ENCODE measurements at places on chromosomes 5 and 9.

DNA sequence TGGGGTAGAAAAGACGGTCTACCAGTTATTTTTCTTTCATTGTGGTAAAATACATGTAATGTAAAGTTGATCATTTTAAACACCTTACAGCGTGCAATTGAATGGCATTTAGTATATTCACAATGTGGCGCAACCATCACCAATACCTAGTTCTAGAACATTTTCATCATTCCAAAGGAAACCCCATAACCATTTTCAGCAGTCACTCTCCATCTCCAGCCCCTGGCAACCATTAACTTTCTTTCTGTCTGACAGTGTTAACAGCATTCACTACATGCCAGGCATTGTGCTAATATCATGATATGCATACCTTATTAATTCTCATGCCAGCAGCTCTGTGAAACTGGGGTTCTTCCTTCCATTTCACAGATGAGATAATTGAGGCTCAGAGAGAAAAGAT is 32.0 kb downstream of the PTGS1 start:
- DNase-seq, result no peak

GRCh38 chr9:37390759-37391158 is 31.7 kb upstream of the GRHPR start:
- DNase-seq, result peak; percentile 93

DNA sequence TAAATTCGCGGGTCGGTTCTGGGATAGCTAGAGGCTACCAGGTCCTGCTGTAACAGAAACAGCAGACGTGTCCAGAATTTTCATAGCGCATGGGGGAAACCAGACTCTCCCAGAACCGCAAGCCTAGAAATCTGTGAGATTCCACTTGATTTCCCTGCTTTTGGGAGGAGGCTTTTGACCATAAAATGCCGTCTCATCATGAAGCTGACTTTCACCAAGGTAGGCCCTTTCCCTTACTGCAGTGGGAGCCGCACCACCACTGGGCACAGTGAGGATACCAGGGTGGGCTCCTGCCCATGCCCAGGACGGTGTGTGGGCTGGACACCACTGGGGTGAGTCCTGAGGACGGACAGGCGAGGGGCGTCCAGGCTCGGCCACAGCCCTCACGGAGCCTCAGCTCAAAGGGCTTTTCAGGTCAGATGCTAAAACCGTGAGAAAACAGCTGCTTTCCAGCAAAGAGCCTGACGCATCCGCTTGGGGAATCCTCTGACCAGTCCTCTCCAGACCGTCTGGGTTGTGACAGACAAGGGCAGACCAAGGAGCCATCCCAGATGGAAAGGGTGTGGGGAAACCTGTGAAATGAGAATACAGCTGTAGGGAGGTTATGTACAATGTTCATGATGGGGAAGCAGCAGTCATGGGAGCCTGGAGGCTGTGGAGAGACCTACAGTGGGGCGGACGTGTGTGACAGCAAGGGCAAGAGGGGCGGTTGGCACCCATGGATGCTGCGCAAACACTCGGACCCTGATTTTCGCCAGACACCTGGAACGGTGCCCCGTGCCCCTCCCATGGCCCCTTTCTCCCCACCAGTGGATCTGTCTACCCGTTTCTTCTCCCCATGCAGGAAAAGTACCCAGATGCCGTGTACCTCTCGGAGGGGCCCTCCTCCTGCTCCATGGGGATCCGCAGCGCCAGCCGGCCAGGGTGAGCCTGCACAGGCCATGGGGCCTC is 59.2 kb downstream of the IPPK start:
- DNase-seq, result no peak

DNA sequence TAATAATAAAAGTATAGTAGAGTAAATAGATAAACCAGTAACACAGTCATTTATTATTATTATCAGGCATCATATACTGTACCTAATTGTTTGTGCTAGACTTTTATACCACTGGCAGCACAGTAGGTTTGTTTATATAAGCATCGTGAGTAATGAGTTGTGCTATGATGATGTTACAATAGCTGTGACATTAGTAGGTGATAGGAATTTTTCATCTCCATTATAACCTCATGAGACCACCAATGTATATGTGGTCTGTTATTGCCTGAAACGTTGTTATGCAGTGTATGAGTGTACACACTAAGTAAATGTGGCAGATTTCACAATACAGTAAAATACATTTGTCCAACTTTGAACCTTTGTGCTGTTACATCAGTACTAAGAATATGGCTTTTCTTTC is 72.7 kb upstream of the SPATA31D4 start:
- DNase-seq, result no peak

- DNase-seq, result no peak
Measured at GRCh38 chr5:9547122-9547947, 1.5 kb upstream of the SEMA5A start.

- DNase-seq, result no peak
Measured at GRCh38 chr9:16877256-16877655, 6.8 kb upstream of the BNC2 start.

DNA sequence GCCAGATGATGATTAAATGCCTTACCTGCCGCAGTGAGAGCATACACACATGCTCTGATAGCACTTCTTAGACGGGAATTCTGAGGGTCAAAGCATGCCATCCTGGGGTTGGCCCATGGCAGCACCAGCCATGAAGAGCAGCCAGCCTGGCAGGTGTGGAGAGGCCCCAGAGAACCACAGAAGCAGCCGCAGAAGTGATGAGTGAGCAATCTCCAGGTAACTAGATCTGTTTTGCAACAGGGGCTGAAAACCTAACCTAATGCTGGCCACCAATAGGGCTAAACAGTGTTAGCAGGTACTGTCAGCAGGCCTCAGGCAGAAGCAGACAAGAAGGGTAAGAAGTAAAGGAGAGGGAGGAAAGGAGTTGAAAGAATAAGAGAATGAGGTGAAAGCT is 33.5 kb upstream of the HOMER1 start:
- DNase-seq, result no peak

DNA sequence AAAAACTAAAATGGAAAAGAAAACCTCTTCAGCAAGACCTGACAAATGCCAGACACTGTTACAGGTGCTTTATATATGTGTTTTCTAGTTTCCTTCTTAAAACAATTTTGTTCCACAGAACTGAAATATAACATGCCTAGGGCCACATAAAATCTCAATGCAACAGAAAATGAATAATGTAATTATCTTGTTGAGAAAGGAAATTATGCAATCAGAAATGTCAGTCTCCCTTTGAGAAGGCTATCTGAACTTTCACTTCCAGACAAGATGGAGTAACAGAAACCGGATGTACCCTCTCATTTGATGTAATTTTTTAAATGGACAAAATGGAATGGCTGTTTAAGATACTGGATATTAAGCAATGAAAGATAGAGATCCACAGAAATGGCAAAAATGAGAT is 79.2 kb downstream of the AGTPBP1 start:
- no peak for DNase-seq

DNA sequence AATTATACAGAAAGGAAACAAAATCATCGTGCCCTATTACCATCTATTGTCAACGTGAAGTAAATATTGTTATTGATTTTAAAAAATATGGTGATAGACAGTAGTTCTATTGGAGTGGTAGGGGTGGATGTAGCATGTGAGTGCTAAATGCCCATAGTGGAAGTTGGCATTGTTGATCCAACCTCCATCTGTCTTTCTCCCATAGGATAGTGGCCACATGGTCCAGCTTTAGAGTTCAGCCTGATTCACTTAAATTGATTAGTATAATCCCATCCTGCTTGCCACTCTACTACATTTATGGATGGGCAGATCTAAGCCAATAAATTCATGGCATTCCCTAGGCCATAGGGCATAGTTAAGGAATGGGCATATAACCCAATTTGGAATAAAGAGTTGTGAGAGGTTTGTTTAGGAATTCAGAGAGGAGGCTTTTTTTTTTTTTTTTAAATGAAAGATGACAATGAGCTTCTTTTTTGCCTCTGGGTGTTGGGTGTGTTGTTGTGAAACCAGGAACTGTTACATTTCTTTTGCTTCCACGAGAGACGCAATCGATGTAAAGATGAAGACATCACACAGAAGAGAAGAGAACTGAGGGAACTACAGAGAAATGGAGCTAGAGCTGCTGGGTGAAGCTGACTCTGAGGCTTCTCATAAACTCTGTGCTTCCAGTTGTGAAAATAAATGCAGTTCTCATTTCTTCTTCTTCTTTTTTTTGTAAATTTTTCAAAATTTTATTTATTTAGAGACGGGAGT is 12.5 kb upstream of the CHD1 start:
- no peak for DNase-seq

DNA sequence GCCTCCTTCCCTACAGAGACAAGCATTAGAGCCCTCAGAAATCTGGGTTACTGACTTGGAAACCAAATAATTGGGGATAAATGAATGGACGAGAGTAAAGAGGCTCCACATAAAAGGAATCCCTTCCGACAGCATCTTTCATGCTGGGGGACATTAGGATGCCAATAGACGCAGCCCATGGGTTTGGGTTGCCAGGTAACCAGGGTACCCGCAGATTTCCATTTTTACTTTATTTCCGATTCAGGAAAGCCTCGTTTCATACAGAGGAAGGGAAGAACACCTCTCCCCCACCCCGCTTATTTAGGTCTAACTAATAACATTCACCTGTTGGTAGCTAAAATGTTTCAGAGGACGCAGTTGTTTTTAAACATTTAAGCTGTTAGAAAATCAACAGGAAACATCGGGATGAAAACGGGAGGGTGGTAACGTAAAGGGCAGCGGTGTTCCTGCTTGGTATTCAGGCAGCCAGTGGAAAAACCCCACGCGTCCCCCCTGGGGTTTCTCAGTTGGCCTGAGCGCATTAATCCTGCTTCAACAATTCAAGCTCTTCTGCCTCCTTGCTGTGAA is 179.5 kb downstream of the YTHDC2 start:
- no peak for DNase-seq

All from NAMALWA (cell line).